NB4 (cell line): ENCODE measurements at places on chromosomes 2 and 18.

GRCh38 chr2:72797740-72798139, 28.1 kb downstream of the EXOC6B start:
- DNase-seq = no peak

GRCh38 chr18:68791801-68792200, 6.1 kb upstream of the CCDC102B start:
- DNase-seq = no peak

DNA sequence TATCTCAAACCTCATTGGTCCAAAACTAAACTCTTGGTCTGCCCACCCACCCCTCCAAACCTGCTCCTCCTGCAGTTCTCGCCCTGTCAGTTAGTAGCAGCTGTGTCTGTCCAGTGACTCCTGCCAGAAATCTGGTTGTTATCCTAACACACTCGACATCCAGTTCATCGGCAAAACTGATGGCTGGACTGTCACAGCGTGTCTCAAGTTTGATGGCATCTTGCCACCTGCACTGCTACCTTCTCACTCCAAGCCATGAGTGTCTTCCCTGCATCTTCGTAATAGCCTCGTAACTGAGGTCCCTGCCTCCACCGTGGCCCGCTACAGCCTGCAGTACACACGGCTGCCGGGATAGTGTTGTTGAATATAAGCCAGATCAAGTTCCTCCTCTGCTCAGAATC, 470.1 kb upstream of the RAB12 start:
- DNase-seq = no peak

- DNase-seq = no peak
Observed at GRCh38 chr2:82224301-82224940, 1919.9 kb upstream of the LRRTM1 start.

DNA sequence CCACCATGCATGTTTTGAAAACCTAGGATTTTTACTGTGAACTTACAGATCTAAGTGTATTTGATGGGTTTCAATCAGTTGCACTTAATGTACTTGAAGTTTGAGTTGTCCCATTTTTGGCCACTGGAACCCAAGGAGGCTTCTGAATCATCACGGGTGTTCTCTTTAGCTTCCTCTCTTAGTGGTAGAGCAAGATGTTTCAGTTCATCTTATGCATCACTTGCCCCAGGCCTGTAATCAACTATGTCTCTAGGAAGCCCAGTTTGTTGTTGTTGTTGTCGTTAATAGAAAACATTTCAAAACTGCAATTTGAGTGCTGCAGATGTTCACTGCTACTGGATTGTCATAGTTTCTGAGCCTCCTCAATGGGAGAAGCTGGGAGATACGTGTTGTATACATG, 97.0 kb downstream of the FHOD3 start:
- DNase-seq = no peak

GRCh38 chr18:6194640-6195039, 220.1 kb downstream of the L3MBTL4 start:
- no peak for DNase-seq

DNA sequence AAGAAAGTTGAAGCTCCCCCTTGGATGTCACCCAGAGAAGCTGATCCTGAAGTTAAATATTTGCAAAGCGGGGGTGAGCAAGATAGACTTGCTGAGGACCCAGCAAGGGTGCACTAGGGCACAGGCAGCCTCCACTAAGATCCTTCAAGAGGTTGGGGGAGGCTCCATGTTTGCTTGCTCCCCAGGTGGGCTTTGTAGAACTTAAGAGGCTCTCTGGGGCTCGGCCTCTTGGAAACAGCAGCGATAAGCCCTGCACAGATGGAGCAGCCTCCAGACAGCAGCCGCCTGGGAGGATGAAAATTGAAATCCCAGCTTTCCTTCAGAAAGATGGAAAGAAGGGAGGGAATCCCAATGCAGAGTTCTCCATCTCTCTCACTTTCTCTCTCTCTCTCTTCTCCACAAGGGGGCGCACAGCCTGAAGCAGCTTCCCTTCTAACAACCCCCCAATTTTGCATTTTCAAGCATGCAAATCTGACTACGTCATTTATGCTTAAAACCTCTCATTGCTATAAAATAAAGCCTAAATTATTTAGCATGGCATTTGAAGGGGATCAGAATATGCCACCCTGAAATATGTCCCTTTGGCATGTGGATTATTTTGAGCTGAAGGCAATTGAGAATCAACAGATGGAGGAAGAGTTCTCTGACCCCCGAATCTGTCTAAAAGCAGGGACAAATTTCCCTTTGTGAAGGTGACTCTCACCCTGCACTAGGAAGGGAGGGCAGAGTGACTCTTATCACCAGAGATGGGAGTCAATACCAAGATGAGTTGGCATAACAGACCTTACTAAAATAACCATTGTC, 185.7 kb upstream of the KLHL29 start:
- peak; percentile 18 for DNase-seq

DNA sequence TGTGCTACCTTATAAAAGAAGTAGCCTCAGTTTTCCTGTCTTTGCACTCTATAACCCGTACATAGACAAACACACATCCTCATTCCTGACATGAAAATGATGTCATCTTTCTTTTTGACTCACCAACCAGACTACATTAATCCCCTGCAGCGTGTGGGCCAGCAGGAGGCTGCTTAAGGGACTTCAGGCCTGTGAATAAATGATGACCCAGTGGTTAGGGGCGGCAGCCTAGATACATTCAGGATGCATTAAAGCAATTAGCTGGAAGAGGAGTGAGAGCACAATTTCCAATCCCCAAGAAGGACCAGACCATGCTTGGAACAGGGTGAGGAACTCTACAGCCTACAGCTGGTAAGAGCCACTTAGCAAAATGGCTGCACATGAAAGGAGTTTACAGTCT, 57.3 kb upstream of the KLF7 start:
- peak; percentile 17 for DNase-seq

GRCh38 chr2:1605102-1606045, 138.9 kb downstream of the PXDN start:
- no peak for DNase-seq

DNA sequence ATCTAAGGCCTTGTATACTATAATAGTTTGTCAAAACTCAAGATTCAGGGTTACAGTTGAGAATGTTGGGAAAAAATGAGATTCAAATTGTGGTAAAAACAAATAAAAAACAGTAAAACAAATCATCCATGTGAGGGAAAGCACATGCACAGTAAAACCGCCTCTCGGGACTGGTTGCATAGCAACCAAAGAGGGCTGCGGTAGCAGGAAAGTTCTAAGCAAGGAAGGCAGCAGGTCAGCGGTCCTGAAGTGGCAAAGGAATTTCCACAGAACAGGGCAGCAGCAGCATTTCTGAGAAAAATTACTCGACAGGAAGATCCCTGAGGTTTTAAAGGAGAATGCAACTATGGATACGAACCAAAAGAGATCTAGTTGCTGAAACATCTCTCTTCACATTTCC, 93.7 kb downstream of the DYNAP start:
- no peak for DNase-seq

DNA sequence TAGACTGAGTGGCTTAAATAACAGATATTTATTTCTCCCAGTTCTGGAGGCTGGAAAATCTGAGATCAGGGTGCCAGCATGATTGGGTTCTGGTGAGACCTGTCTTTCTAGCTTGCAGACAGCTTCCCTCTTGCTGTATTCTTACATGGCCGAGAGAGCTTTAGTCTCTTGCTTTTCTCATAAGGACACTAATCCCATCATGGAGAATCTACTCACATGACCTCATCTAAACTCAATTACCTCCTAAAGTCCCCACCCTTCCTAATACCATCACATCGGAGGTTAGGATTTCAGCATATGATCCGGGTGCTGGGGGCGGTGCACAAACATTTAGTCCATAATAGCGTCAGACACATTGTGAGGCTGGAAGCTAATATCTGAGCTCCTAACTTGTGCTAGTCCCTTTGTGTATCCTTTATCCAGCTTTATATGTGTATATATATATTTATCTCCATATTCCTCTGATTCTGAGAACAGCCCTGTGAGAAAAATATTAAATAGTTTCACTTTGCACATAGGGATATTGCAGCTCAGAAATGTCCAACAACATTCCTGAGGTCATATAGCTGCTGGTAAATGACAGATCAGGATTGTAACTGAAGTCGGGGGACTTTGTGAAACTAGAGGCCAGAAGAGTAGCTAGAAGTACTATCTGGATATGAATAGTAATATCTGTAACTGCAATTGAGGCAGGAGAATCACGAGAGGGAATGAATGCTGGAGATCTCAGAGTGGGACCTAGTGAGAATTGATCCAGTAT, 28.9 kb downstream of the MARCHF4 start:
- DNase-seq = no peak

DNA sequence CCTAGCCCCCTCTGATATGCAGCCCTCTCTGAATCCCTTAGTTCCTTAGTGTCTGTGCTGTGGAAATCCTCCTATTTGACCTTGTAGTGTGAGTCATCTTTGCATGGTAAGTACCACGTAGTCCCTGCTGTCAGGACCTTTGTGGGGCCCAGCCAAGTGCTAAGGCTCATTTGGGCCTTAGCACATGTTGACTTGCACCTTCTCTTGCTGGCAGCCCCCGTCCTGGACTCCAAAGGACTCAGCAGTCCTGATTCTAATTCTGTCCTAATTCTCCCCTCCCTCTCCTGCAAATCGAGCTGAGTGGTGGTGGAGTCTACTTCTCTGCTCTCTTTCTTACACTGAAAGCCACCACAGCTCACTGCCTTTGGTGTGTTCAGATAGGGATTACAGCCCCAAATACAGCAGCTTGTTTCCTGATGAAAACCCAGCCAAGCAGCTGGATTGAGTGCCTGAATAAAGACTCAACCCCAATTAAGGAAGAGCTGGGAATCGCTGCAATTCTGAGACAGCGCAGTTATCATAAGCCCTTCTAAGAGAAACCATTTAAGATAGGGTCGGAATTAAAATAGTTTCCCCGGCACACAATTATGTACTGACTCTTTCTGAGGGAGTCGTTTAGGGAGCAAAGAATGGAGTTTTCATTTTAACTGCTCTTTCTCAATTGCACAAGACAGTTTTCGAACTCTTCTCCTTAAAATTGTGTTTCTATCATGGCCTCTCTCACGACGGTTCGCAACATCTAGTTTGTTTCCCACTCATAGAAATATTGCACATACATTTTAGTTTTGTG, 215.6 kb upstream of the TNP1 start:
- peak; percentile 46 for DNase-seq

DNA sequence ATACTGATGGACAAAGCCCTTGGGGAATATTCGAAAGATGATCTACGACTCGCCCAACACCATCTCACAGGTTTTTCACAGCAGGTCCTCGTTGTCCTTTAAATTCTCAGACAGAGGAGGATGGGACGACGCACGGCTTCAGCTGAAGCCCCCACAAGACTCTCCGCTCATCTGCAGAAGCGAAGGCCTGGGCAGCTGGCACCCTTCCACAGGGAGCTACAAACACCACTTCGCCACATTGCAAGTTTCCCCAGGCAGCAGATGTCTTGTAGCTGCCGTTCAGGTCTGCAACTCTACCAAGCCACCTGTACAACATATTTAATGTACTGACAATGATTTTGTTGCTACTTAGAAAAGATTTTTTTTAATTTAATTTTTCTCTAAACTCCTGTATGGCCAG, 642.9 kb downstream of the ZEB2 start:
- no peak for DNase-seq

GRCh38 chr2:232200195-232200594, 178.4 kb upstream of the ALPP start:
- no peak for DNase-seq

- DNase-seq = no peak
Observed at GRCh38 chr2:102660070-102660469, 40.7 kb downstream of the SLC9A2 start.

- DNase-seq = no peak
Observed at GRCh38 chr18:48649231-48649630, 110.4 kb downstream of the CTIF start.

DNA sequence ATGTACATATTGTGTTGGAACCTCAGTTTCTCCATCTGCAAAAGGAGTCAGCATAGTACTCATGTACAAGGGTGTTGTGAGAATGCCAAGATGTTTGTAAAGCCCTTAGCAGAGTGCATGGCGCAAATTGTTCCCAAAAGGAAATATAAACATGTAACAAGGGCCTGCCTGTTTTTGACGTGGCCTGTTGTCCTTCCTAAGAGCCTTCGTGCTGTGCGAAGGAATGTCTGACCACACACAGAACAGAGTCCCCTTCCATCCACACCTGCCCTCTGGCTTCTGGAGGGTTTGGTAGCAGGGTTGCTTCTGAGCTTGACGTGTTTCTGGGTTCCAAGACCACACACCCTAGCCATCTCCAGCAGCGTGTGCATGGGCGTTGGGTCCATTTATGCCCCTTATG, 34.9 kb downstream of the CABLES1 start:
- no peak for DNase-seq

DNA sequence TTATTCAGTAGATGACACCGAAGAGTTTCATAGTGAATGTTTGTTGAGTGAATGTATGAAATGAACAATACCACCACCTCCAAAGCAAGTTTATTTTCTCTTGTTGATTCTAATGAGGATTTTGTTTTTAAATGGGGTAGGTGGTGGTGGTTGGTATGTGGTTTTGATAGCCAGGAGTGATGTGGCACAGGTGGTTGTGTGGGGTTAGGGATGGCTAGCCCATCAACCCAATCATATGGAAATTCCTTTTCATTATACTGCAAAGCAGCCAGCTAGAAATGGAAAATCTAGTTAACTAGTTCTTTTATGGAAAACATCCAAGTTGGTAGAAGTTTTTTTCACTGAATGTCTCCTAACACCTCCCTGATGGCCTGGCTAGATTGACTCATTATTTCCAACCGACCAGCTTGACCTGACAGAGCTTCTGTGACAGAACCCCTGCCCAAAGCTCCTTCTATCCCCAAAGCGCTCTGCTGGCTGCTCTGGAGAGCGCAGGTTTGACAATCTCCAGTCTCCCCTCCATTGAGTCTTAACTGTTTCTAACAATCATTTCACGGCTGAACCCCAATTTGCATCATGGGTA, 376.9 kb downstream of the MTX2 start:
- DNase-seq = no peak

DNA sequence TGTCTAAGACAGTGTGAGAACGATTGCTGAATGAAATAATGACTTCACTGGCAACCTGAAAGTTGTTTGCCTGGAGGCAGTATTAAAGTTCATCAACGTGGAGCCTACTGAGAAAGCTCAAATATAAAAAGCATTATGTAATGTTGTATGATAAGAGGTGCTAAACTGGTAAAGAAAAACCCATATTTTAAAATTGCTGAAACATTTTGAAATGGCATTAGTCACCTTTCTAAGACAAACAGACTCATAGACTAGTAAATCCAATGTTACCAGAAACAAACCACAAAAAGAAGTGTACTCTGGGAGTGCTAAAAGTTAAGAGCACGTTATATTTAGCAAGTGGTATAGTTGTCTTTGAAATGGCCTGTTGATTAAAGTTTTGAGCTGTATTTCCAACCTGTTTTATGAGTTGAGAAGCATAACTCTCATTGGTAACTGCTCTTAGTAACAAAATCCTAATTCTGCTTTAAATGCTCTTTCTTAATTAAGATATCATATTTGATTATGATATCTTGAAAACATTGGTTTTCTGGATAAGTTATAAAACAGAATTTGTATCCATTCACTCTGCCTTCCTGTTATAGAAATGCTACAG, 62.7 kb downstream of the CYP1B1 start:
- peak; percentile 19 for DNase-seq

GRCh38 chr18:50682852-50683251, 123.0 kb downstream of the MAPK4 start:
- no peak for DNase-seq

- DNase-seq = no peak
Observed at GRCh38 chr2:209389171-209389618, 34.7 kb upstream of the MAP2 start.
